ENCODE measurements at places on chromosomes 6 and 20.
A peak's percentile ranks its signal among the peaks of the same experiment; 100 is the strongest.

DNA sequence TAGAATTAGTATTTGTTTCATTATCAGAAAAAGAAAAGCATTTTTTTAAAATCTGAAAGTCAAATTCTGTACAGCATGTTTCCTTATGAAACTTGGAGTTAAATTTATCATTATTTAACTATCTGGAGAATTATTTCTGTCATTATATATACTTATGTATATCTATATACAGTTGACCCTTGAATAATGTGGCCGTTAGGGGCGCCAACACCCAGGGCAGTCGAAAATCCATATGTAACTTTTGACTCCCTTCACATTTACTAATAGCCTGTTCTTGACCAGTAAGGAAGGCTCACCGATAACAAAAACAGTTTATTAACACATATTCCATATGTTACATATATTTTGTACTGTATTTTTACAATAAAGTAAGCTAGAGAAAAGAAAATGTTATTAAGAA lies 341.2 kb downstream of the ADGRB3 start:
- H3K36me3 ChIP-seq: no peaks in the 10 kb centered on the region
- H3K27ac ChIP-seq: no peak overlapping the region
- no peaks in the 10 kb centered on the region for H3K27me3 ChIP-seq
- H3K4me3 ChIP-seq: no peak overlapping the region

DNA sequence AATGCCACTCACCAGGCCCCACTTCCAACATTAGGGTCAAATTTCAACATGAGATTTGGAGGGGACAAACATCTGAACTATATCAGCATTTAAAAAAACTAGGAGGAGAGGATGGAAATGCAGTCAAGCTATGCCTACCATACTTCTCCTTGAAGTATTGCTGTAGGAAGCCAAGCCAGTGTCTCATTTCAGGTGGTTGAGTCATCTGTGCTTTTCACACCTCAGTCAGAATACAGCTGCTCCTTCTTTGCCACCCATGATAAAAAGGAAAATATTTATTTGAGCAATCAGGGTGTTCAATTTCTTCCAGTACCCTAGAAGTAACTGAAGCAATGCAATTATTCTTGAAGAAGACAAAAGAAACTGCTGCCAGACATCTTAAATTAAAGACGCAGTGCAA lies 47.0 kb upstream of the EEF1E1 start:
- H3K4me3 ChIP-seq: no peak overlapping the region
- no peak for DNase-seq
- no peak overlapping the region for H3K27ac ChIP-seq
- H3K27me3 ChIP-seq: no peaks in the 10 kb centered on the region
- H3K4me1 ChIP-seq: no peaks in the 10 kb centered on the region
- no peaks in the 10 kb centered on the region for H3K36me3 ChIP-seq

DNA sequence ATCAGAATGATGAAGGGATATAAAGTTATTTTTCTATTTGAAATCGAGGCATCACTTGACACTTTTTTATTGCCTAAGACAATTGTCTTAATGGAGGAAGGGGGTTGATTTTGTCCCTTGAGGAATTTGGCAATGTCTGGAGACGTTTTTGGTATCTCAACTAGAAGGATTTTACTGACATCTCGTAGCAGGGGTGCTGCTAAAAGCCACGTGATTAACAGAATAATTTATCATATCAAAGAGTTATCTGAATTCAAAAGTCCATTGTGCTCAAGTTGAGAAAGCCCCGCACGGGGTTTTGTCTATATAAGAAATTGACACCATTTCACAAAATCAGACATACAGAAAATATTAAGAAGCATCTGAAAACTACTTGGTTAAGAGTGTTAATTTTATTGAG lies 1.5 kb upstream of the TAAR6 start:
- no peak overlapping the region for H3K4me3 ChIP-seq
- no peaks in the 10 kb centered on the region for H3K4me1 ChIP-seq
- H3K27ac ChIP-seq: no peak overlapping the region

DNA sequence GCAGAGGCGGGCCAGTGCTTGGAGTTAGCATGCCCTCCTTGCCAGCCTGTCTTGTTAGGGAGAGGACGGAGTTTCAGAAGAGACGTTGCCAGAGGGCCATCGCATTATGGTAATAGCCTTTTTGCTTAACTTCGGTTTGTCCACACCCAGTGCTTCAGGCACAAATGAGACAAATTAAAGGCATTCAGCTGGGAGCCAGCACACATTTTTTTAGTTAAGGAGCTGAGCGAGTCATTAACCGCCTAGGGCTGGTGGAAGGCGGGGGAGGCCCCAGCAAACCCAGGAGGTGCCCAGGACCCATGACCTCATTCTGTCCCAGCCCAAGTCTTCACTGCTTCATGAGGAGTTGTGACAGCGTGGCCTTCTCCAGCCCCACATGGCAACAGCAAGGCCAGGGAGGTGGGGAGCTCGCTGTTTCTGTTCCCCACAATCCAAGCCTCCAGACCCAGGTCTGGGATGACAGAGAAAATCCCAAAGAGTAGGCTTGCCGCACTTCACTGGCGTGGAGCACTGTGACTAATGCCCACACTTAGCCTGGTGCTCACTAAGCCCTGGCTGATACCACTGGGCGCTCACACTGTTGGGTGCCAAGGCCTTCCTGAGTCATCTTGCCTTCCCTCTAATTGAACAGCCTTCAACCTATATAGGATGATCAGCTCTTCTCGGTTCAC lies 237.1 kb downstream of the ANKRD60 start:
- no peaks in the 10 kb centered on the region for H3K27me3 ChIP-seq
- no peak overlapping the region for H3K4me3 ChIP-seq
- H3K27ac ChIP-seq: no peak overlapping the region
- DNase-seq: no peak

DNA sequence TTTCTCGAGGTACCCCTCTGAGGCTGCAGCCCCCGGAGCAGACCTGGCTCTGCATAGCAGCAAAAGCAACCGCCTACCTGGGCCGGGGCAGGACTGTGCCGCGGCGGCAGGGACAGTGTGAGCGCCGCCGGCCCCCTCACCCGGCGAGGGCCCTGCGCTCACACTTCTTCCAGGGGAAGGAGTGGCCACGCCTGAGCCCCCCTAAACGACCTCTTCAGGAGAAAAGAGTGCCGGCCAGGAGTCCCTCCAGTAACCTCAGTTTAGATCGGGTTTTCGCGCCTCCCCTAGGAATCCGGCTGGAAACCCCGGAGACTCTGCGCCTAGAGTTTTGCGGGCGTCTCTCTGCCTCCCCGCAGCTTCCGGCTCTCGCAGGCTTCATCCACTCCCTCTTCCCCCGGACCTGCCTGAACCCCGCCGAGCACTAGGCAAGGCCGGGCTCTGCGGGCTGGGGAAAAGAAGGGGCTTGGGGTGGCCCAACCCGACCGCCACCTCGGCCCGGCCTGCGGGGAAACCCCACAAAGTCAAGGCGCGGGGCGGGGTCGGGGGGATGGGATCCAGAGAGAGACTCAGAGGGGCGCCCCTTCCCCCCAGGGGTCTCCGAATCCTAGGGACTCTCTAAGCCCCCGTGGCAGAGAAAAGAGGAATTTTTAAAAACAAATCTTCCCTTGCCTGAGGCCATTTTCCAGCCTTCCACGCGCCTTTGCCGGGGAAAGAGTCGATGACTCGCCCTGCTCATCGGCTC lies 558 bp downstream of the LINC00237 start:
- H3K36me3 ChIP-seq: no peaks in the 10 kb centered on the region
- peaks cover 39% of the 10 kb centered on the region for H3K27me3 ChIP-seq
- H3K4me1 ChIP-seq: peaks cover 8% of the 10 kb centered on the region
- peak overlapping the region; percentile 34 for H3K4me3 ChIP-seq

- no peak overlapping the region for H3K4me3 ChIP-seq
- no peak for DNase-seq
- no peak overlapping the region for H3K27ac ChIP-seq
- no peaks in the 10 kb centered on the region for H3K36me3 ChIP-seq
- no peaks in the 10 kb centered on the region for H3K4me1 ChIP-seq
Measured at GRCh38 chr6:44782892-44783291, 395.4 kb downstream of the CDC5L start.

DNA sequence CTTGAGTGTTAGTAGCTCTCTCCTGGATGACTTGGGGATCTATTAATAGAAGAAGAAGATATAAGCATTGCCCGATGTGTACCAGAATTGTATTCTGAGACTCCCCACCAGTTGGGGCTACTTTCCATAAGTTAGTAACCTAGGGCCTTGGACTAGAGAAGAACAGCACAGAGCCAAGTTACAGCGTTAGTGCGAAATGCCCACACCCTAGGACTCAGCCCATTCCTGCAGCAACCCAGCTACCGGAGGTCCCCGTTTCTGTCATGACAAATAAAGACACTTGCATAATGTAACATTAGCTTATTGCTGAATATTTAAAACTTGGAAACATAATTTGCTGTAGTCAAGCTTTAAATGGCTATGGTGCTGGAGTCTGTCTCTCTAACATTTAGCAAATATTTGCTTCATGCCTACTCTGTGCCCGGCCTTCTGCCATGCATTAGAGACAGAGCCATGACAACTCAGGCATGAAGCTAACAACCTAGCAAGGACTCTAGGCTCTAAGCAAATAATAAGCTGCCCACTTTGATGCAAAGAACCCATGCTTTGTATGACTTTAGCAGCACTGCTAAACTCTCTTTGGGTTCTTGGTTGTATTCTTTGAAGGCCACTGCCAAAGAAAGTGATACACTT lies 103.4 kb upstream of the COL21A1 start:
- H3K27ac ChIP-seq: no peak overlapping the region
- H3K4me3 ChIP-seq: no peak overlapping the region
- H3K27me3 ChIP-seq: no peaks in the 10 kb centered on the region
- 0 out of 2 replicates have a peak, but pooled peaks cover 3% of the 10 kb centered on the region for H3K4me1 ChIP-seq
- no peak for DNase-seq

GRCh38 chr6:88474720-88475119 lies 308.6 kb upstream of the CNR1 start:
- no peak for DNase-seq
- no peak overlapping the region for H3K4me3 ChIP-seq
- no peaks in the 10 kb centered on the region for H3K4me1 ChIP-seq
- H3K27ac ChIP-seq: no peak overlapping the region

DNA sequence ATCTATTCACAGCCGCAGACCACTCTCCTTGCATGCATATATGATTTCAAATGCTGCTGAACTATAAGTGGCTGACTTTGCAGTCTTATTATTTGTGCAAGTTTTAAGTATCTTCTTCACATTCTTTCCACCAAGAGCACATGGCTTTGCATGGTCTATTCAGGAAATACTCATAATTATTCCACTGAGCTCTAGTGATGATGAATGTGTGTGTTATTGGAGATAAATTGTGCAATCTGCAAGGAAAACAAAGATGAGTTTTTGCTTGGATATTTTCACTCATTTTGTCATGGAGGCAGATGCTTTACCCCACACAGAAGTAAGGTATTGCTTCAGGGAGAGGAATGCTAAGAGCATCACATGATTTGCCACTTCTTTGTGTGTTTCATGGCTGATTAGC lies 764.6 kb downstream of the TBC1D32 start:
- no peak overlapping the region for H3K27ac ChIP-seq
- H3K4me3 ChIP-seq: no peak overlapping the region
- no peaks in the 10 kb centered on the region for H3K4me1 ChIP-seq
- H3K27me3 ChIP-seq: no peaks in the 10 kb centered on the region

GRCh38 chr20:20251317-20251716 lies 116.6 kb upstream of the INSM1 start:
- no peak overlapping the region for H3K4me3 ChIP-seq
- H3K4me1 ChIP-seq: no peaks in the 10 kb centered on the region

GRCh38 chr6:43788301-43788700 lies 18.3 kb downstream of the VEGFA start:
- DNase-seq: no peak
- no peak overlapping the region for H3K27ac ChIP-seq
- H3K27me3 ChIP-seq: no peaks in the 10 kb centered on the region
- H3K4me1 ChIP-seq: no peaks in the 10 kb centered on the region

DNA sequence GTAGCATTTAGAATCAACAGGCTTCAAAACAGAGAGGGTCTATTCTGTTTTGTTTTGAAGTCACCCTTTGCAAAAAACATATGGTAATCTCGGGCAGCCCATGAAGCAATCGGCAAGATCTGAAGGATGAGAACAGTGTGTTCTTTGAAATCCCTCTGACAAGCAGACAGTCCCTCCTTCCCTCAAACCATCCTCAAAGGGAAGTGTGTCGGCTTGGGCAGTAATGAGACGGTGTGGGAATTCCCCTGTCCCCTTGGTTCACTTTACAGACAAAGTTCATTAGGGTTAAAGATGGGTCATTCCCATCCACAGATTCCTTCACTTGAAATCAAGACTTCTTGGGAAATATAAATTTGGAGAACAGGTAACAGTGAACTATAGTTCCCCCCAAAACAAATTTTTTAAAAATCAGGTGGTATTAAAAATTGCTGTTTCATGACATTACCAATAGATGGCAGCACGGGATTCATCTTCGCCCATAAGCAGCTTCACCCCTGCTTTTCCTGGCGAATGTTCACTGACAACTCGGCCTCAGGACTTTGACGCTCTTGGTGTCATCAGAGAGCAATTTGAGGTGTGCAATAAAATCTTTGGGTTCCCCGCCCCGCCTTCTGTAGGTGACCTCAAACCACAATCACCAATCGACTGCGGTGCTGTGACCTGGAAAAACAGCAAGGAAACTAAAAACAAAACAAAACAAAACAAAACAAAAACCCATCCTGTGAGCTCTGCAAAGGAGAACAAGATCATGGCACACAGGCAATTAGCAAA lies 159.3 kb upstream of the TNFAIP3 start:
- H3K4me3 ChIP-seq: no peak overlapping the region
- H3K4me1 ChIP-seq: no peaks in the 10 kb centered on the region
- DNase-seq: no peak
- no peaks in the 10 kb centered on the region for H3K36me3 ChIP-seq

DNA sequence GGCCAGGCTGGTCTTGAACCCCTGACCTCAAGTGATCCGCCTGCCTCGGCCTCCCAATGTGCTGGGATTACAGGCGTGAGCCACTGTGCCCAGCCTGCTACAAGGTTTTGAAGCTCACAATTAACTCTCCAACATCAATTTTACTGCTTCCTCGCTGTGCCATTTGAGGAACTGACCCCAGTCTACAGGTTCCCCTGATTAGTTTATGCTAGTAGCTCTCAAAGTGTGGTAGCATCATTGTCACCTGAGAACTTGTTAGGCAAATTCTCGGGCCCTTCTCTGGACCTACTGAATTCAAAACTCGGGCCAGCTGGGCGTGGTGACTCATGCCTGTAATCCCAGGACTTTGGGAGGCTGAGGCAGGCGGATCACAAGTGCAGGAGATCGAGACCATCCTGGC lies 49.4 kb downstream of the MCUR1 start:
- H3K4me1 ChIP-seq: no peaks in the 10 kb centered on the region
- no peaks in the 10 kb centered on the region for H3K27me3 ChIP-seq
- no peak overlapping the region for H3K27ac ChIP-seq
- no peak for DNase-seq
- no peak overlapping the region for H3K4me3 ChIP-seq
